ENCODE measurements at places on chromosomes 7 and 10.

DNA sequence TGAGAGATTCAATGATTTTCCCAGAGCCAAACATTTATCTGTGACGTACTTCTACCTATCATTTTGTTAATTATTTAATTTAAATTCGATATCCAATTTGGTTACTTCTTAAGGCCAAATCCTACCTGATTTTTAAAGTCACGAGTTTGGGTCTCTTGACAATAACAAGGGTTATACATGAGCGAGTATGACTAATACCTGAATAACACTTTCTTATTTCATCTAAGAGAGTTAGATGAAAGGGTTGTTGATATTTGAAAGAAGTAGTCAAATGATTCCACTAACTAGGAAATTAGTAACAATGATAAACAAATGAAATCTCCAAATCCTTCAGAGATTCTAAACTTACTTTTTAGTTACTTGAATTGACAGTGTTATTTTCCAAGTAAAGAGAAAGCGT is 1086.9 kb downstream of the XPNPEP1 start:
- H3K27ac ChIP-seq: no peak overlapping the region
- H3K4me1 ChIP-seq: no peaks in the 10 kb centered on the region
- H3K4me3 ChIP-seq: no peak overlapping the region
- H3K36me3 ChIP-seq: no peaks in the 10 kb centered on the region
- DNase-seq: no peak
- no peaks in the 10 kb centered on the region for H3K27me3 ChIP-seq

DNA sequence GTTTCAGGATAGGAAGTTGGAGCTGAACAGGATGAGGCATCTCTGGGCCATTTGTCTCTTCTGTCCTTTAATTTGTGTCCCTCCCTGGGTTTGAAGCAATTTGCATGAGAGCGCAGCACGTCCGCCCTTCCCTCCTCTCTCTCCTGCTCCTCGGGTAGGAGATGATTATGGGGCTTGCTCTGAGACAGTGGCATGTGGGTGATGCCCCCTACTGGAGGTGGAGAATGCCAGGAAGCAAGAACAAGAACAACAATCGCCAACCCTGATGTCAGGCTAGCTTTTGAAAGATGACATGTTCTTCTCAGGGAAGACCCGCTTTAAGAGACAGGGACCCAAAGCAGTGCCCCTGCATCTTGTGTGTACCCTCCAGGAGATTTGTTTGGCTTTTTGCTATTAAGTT is 63.9 kb upstream of the LOXL4 start:
- H3K27me3 ChIP-seq: no peaks in the 10 kb centered on the region
- H3K36me3 ChIP-seq: no peaks in the 10 kb centered on the region
- no peak overlapping the region for H3K4me3 ChIP-seq
- H3K4me1 ChIP-seq: peaks cover 5% of the 10 kb centered on the region

GRCh38 chr10:62939698-62940097 is 123.5 kb upstream of the EGR2 start:
- H3K36me3 ChIP-seq: no peaks in the 10 kb centered on the region
- no peak overlapping the region for H3K27ac ChIP-seq
- no peak overlapping the region for H3K4me3 ChIP-seq
- H3K27me3 ChIP-seq: no peaks in the 10 kb centered on the region

DNA sequence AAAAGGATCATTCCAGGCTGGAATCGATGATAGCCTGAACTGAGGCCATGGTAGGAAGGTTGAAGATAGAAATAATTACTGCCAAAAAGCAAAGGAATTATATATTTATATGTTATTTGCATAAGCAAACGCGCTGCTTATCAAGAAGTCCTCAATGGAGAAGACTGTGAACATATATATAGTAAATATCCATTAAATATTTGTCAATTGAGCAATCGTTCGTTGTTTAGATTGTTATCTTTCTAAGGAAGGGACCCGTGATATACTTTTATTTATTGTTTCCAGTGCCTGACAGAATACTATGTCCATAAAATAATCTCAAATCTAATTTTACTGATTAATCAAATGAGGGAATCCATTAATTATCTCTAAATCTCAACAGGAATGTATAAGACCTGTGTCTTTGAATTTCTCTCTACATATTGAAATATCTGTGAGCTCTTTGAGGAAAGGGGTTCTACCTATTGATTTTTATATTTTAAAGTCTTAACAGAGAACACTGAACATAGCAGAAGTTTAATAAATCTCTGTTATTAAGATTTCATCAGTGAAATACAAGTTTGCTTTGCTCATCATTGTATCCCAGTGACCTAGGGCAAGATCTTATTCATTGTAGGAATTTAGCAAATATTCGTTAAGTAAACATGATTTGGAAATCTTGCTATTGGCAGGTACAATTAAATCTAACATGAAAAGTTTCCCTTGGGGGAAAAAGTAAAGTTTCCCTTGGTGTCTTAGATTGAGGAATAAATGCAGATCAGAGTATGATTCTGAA is 12.0 kb upstream of the HERC4 start:
- H3K36me3 ChIP-seq: no peaks in the 10 kb centered on the region
- H3K4me3 ChIP-seq: no peak overlapping the region
- no peaks in the 10 kb centered on the region for H3K27me3 ChIP-seq
- H3K4me1 ChIP-seq: no peaks in the 10 kb centered on the region
- DNase-seq: no peak
- H3K27ac ChIP-seq: no peak overlapping the region

- no peaks in the 10 kb centered on the region for H3K27me3 ChIP-seq
- no peaks in the 10 kb centered on the region for H3K4me1 ChIP-seq
- no peak overlapping the region for H3K4me3 ChIP-seq
- no peak overlapping the region for H3K27ac ChIP-seq
- no peaks in the 10 kb centered on the region for H3K36me3 ChIP-seq
- peak; percentile 38 for DNase-seq
Observed at GRCh38 chr7:157558516-157558874, 221.7 kb downstream of the DNAJB6 start.

DNA sequence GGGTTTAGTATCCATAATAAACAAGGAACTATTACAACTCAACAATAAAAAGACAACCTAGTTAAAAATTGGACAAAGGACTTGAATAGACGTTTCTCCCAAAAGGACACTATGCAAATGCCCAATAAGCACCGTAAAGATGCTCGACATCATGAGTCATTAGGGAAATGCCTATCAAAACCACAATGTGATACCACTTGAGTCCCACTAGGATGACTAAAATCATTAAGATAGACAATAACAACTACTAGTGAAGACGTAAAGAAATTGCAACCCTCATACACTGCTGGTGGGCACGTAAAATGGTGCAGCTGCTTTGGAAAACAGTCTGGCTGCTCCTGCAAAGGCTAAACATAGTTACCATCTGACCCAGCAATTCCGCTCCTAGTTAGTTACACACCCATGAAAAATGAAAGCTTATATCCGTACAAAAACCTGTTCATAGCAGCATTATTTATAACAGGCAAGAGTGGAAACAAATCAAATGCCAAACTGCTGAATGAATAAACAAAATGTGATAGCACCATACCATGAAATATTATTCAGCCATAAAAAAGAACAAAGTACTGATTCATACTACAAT is 17.3 kb downstream of the CCDC3 start:
- H3K27me3 ChIP-seq: no peaks in the 10 kb centered on the region
- H3K4me1 ChIP-seq: no peaks in the 10 kb centered on the region
- H3K27ac ChIP-seq: no peak overlapping the region
- DNase-seq: no peak

DNA sequence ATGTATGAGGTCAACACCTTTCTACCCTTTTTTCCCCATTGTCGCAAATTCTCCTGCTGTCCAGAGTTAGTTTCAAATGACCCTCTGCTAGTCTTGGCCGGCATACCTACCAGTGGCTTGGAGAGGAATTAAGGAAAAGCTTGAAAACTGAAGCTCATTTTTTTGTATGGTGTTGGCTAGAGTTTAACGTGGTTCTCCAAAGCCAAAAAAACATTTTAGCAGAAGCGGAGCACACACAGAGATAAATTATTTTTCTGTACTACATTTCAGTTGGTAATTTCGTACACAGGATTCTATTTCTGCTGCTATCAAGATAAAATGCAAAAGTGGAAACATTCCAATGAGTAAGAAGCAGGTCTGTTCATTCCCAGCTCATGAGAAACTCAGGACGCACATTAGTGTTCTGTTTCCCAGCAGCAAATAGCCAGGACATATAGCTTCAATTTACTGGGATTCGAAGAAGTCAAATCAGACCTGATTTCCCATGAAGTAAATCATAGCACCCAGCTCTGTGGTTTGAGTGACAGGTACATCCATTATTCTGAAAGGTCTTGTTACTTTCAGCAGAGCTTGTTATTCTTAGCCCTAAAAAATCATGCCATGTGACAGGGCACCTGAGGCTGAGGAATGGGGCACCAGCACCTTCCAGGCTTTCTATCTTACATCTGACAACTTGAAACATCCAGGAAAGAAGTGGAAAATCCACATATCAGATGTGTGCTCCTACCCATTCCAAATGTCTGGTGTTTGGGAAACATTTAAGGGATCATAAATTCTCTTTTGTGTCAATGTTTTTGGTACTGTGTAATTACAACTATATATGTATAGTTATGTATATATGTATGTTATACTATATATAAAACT is 215.9 kb upstream of the C7orf33 start:
- H3K4me3 ChIP-seq: no peak overlapping the region
- H3K27me3 ChIP-seq: no peaks in the 10 kb centered on the region
- DNase-seq: no peak
- no peaks in the 10 kb centered on the region for H3K36me3 ChIP-seq

DNA sequence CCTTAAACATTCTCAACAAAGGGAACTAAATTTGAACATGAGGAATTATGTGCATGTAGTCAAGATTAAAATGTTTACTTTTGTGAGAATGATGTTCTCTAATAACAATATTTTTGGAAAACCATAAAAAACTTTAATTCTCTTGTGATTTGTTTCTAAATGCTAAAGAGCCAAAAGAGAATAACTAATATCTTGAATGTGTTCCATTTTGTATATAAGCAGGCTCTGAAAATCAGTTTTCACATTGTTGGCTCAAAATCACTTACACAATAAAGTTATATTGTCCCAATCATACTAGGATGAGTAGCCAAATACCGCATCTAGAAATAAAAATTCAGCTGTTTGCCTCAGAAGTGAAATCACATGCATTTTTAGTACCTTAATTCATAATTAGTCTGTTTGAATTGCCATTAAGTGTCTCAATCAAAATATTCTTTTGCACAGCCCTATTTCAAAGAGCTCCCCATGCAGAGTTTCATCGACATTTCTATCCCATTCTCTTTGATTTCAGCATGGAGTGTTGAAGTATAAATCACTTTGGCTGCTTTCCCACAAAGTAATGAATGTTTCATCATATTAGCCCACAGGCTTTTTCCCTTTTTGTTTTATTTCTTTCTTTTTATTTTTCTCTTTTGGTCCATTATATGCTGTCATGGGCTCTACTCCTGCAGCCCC is 420.3 kb upstream of the POM121L12 start:
- H3K27ac ChIP-seq: no peak overlapping the region
- H3K36me3 ChIP-seq: no peaks in the 10 kb centered on the region
- H3K4me3 ChIP-seq: no peak overlapping the region
- no peaks in the 10 kb centered on the region for H3K4me1 ChIP-seq
- no peak for DNase-seq

DNA sequence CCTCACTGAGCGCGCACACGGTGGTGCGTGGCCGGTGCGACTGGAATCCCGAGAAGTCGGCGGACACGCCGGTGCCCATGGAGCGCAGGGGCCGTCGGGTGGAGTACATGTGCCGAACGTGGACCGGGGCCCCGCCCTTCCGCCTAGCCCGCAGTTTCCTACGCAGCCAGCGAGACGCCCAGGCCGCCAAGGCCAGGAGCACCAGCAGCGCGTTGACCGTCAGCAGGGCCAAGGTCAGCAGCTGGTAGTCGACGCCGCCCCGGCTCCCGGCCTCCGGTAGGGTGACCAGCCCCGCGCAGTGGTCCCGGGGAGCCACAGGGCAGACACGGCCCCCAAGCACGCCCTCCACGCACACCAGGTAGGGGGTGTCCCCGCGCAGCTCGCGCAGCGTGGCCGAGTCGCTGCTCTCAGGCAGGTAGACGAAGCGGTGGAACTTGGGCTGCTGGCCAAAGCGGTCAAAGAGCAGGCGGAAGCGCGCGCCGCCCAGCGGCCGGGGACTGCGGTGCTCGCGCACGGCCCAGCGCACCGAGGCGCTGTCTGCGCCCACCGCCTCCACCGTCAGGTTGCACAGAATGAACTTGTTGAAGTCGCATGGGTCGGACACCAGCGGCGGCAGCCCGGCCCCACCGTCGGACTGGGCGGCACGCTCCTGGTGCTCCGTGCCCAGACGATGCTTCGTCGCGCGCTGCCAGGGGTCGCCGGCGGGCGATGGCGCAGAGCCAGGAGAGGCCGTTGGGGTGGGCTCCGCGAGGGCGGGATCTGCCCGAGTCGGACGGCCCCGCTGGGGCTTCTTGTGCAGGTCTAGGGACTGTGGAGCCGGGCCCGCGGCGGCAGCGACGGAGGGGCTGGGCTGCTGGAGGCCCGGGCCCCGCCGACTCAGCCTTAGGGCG is 2.2 kb downstream of the TRIL start:
- peak overlapping the region; percentile 54 for H3K4me3 ChIP-seq
- no peaks in the 10 kb centered on the region for H3K36me3 ChIP-seq
- DNase-seq: peak; percentile 93

DNA sequence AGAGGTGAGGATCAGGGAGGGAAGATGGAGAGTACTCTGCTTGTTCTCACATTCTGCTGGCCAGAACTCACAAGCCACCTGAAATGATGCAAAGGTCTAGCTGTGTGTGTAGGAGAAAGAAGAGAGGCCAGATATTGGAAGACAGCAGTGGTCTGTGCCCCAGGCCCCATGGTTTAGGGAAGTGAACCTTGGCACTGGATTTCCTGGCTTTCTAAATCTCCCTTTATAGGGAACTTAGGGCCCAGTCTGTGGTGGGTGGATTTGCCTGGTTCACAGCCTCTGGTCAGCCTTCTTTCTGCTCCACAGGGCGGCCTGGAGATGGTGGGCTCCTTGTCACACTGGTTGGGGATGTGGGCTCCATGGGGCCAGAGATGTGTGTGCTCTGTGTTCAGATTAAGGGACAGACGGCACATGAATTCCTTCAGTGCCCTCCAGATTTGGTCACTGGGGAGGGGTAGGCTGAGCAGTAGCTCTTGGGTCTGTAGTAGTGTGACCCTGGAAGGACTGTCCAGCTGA is 9.5 kb upstream of the SH2D4B start:
- no peak overlapping the region for H3K4me3 ChIP-seq
- peaks cover 48% of the 10 kb centered on the region for H3K4me1 ChIP-seq
- peak overlapping the region; percentile 24 for H3K27ac ChIP-seq

All from upper lobe of right lung (tissue), 1 donor.